ENCODE measurements at places on chromosomes 6 and 20.

DNA sequence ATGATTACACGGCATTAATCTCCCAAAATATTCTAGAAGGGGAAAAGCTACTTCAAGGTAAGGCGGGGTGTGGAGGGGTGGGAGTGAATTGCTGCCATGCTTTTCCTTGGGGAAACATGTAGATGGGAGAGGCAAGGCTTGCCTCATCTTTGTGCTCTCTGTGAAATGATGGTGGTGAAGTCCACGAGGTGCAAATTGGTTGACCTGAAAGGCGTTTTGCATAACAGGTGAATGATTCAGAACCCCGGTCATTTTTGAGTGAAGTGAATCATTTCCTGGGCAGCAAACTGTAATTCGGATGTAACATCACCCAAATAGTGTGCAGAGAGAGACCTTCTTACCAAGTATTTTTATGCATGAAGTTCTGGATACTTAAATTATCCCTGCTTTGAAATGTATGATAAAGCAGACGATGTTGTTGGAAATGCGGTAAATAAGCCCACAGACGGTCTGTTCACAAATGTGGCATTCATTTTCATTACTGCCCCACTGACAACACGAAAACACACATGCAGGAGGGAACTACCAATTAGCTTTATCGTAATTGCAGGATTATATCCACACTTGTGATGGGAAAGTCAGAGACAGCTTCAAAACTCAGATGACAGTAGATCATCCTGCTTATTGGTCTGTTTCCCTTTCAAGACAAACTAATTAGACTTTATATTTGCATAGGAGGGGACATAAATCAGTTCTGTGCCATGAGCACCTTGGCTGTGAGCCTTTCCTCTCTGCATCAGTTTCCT lies 3.0 kb downstream of the CDH4 start:
- ATAC-seq, result no peak

DNA sequence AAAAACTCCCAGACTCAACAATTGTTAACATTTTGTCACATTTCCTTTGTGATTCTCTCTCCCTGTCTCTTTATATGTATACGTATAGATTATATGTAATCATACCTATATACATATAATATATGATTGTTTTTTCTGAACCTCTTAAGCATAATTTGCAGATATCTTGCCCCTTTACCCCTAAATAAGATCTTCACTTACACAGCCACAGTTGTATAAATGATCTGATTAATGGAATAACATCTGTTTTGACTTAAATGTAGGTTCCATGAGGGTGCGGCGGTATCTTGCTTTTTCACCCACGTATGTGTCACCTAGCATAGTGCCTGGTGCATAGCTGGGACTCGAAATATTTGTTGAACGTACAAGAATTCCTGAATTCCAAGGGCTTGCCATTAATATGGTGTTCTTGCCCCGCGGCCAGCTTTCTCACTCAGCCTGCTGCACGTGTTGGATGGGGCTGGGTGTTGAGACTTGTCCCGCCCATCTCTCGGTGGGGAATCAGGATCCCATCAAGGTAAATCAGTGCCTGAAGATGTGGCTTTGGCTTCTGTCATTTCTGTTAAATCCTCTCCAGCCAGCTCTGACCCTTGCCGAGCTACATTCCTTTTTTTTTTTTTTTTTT lies 10.4 kb upstream of the MANBAL start:
- ATAC-seq, result no peak

DNA sequence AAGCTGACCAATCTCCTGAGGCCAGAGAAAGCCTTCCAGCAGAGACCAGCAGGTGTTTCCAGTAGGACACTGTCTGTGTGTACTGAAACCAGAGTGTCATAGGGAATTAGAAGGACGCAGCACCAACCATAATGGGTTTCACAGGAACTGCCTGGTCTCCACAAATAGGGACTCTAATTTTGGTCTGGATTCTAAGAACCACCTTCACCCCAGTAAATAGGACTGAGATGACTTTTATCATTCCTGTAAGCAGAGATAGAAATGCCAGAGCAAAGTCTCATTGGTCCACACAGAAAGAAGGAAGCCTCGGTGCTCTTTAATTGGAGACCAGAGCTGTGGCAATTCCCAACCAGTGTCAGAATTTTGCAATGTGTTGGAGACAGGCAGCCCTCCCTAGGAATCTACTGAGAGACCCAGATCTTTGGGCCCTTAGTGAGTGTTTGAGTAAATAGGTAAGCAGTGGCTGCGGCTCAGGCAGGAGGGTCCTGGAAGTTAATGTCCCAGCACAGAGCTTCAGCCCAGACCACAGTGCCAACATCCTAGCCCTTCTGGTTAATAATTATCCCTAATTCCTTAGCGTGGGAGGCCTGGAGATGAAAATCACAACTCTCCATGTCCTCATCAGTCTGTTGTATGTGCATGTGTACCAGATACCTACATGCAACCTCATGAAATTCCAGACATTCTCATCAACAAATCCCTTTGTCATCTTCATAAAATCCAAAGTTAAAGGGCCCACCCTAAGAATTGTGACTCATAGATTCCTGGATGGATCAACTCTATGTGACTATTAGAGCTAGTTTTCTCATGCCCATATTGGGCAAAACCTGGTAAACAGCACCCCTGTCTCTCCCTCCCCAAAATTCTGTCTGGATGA lies 81.2 kb downstream of the UNC5CL start:
- ATAC-seq, result no peak

- no peak for ATAC-seq
These were observed 48.0 kb downstream of the OR2B2 start for GRCh38 chr6:27863962-27864905.

- no peak for ATAC-seq
These were observed 562.3 kb upstream of the BTBD3 start for GRCh38 chr20:11355345-11355744.

GRCh38 chr20:23436681-23437080 lies 2.8 kb upstream of the CSTL1 start:
- ATAC-seq, result no peak

DNA sequence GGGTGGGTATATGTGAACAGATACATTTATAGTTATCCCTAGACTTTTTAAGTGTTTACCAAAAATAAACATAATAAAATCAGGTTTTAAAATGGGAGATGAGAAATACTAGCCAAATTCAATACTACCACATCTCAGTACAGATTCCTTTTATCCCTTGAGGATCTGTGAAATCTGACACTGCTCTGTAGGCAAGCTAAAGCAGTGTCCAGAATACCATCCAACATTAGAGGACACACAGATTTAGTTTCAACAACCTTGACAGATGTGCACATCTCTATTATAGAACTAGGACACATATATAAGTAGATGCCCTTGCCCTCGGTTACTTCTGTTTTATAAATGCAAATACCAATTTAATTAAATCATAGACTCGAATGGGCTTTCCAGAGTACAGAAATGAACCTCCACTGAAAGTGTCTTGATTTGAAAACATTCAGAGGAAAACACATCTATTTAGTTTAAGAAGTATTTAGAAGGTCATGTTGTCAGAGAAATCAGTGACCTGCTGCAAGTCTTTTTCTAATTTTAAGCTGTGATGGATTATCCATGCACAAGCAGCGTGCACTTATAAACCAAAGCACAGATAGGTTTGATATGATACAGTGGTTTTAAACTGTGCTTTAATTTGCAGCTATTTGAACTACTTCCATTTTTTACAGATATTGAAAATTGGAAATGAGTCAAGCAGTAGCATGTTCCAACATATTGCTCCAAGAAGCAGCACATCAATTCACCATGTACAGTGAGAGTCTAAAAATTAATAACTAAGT lies 156.3 kb upstream of the EPHA7 start:
- no peak for ATAC-seq

DNA sequence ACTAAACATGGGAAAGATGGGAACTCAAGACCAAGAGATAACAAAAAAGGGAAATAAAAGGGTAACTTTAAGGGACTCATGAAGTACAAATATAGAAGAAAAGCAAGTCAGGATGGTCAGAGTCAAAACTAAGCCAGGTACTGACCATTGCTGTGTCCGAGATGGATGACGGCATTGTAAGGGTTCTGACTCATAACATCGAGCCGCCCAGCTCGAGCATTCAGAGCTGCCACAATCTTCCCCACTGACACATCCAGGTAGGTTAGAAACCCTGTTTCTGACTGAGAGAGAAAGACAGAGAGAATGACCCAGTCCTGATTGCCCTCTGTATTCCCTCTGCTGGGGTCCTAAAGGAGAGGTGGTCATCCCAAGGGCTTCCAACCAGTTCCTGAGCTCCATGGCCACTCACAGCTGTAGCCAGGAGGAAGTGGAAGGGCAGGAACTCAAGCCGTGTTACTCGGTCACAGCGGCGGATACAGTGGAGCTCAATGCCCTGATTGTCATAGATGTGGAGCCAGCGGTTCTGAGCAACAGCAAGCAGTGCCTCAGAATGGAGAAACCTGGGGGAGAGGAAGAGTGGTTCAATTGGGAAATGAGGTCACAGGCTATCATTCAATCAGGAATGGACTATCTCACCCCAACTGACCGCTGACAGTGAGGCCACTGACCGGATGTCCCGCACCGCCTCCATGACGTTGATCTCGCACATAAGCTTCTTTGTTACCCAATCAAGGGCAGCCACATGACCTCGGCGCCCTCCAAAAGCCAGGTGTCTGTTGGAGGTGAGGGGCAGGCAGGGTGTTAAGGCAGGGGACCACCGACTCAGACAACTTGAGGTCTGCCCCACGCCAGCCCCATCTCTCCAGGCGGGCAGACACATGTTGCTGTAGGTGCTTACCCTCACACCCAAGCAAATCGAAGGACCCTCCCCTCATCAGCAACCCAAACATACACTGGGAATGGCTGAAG lies 1.8 kb downstream of the WDR46 start:
- no peak for ATAC-seq

DNA sequence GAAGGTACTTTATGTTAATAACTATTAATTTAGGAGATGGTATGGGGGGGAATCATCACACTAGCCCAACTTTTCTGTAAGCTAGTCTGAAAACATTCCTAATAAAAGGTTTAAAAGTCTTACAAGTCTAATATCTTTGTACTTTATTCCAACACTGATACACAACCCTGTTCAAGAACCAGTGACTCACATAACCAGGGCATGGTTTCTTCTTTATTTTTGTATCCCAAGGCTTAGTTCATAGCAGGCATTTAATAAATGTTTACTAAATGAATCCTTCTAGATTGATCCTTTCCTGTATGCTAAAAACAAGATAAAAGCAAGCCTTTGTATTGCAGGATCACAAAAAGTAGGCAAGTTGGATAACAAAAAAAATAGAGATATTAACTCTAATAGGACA lies 9.7 kb downstream of the PNISR start:
- ATAC-seq, result no peak

DNA sequence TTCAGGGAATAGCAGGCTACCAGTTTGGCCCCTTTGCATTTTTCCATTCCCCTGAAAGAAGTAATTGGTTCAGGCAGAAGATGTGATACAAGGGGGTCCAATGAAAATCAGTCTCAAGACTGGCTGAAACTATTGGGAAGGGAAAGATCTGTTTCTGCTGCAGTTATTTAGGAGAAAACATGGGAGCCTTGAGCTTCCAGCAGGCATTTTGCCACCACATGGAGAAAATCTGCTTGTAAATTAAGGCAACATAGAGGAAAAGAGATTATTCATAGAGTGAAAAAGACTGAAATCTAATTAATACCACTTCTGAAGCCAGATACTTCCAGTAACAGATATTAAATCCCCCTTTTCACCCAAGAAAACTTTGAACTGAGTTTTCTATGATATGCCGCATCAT lies 44.2 kb upstream of the SNAP25 start:
- no peak for ATAC-seq

GRCh38 chr20:50190251-50191064 lies at the start of gene CEBPB:
TSS of gene CEBPB (plus strand) at chr20:50190830. CDS start at chr20:50191034, 204 bp downstream.
- peak; percentile 52 for ATAC-seq

- ATAC-seq, result no peak
These were observed 99.6 kb downstream of the OGFRL1 start for GRCh38 chr6:71388068-71388744.

DNA sequence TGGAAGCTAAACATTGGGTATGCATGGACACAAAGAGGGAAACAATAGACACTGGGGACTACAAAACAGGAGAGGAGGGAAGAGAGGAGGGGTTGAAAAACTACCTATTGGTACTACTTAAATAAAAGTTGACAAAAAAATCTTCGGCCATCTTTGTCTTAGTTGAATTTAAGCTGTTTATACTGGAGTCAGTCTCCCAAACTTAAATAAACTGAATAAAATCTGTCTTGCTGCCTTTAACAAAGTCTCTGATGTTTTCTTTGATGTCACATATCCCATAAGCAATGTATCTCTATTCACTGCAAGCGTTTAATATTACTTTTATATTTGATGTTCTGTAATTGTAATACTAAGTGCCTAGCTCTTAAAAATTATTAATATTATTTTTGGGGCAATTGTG lies 409.2 kb upstream of the EPHA7 start:
- ATAC-seq, result no peak

- no peak for ATAC-seq
These were observed 789.6 kb upstream of the EYS start for GRCh38 chr6:66496659-66497058.

DNA sequence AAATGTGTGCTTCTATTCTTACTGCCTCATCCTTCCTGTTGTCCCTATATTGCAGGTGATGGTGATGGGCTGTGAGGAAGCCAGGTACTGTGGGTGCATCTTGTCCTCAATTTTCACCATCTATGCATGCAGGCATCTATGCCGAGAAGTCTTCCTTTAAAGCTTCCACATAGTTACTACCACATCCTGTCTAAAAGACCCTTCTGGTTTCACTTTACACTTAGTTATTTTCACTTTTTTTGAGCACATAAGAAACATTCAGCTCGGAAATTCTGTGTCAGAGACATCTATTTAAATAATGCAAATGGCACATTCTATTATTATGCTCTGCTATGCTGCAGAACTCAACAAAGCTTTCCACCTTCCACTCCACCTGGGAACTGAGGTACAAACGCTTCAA lies 28.2 kb upstream of the FABP7 start:
- peak; percentile 43 for ATAC-seq

DNA sequence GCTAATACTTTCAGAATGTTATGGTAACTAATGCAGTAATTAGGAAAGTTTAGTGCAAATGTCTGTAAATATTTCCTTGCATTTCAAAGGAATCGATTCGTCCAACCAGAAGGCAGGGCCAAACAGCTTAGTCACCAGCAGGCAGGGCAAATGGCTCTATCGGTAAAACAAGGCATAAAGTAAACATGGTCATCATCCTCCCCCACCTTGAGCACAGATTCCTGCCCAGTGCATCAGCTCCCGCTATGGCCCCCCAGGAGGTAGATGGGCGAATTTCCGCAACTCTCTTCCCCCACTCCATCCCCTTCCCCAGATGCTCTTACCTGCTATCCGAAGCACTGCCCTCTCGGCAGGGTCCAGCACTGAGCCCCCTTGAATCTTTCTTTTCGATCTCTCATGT lies 103.8 kb upstream of the BEND6 start:
- no peak for ATAC-seq

GRCh38 chr6:120411394-120411793 lies 922.9 kb downstream of the TBC1D32 start:
- no peak for ATAC-seq

DNA sequence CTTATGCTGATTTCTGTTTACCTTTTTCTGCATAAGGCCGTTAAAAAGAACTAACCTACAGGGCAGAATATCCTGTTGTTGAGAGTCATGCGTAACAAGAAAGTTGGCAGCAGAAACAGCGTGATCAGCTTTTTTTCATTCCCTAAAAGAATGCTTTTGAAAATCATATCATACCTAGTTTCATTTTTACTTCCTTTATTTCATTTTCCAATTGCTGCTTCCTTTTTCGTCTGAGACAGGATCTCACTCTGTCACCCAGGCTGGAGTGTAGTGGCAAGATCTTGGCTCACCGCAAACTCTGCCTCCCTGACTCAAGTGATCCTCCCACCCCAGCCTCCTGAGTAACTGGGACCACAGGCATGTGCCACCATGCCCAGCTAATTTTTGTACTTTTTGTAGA lies 4.1 kb downstream of the CALHM6 start:
- ATAC-seq, result no peak

- ATAC-seq, result no peak
These were observed 216.3 kb upstream of the ECI2 start for GRCh38 chr6:4351520-4352321.
